ENCODE measurements at places on chromosomes 11 and 22.

DNA sequence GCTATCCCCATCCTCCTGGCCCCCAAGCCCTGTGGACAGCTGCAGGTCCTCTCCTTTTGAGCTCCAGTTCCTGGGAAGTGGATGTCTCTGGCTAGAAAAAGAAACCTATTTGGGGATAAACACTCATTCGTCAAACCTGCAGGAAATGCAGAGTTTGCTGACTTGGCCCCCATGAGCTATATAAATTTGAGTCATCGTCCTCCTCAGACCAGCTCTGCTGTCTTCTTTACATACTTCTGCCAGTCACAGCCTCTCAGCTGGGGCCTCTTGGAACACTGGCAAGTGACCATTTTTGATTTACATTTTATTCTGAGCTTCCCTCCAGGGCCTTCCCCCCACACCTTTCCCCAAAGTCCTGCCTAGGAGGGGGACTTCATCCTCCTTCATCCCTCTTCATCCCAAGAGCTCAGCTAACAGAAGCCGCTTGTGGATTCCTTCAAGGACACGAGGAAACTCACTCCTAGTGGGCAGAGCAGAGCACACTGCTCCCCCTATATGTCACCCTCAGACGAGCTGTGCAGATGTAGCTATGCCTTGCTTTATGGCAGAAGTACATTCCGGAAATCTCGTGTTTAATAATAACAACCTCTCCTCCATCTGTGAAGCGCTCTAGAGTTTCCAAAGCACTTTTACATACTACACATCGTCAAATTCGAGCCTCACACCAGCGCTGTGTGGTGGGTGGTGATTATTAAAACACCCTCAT lies 131.8 kb downstream of the FEZ1 start:
- DNase-seq, result no peak

- DNase-seq, result peak; percentile 23
Observed at GRCh38 chr11:3021125-3021524, 29.0 kb upstream of the NAP1L4 start.

GRCh38 chr11:122711831-122712381 lies 56.4 kb downstream of the UBASH3B start:
- no peak for DNase-seq

GRCh38 chr11:122727101-122727929 lies 71.8 kb downstream of the UBASH3B start:
- DNase-seq, result peak; percentile 44

GRCh38 chr11:69654660-69655478 lies 13.9 kb downstream of the CCND1 start:
- no peak for DNase-seq

DNA sequence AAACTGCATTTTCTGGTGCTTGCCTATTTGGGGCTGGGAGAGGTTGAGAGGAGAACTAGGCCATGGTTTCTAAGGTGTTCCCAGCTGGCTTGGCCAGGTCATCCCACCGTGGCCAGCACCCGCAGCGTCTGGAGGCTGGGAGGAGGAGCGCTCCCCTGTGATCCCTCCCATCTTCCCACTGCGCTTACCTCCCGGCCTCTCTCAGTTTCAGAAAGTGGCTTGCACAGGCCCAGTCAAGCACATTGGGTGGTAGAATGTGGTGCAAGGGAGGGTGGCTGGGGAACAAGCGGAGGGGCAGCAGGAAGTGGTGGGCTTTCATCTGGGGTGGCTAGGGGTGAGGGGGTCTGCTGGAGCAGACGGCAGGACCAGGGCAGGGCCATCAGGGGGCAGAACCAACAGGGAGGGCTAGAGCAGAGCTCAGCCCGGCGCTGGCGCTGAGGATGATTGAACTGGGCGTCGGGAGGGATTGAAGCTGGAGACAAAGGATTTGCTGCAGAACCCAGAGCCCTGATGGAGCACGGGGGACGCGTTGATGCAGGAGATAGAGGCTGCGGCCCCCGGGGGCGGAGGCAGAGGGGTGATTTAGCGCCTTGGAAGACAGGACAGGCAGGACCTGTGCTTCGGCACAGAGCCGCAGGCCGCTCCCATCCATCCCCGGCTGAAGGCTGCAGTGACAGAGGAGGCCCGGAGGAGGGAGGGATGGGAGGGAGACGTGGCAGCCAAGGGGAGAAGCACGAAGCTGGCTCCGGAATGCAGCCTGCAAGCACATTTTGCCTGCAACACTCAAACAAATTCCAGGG lies 76.0 kb downstream of the TRIM29 start:
- no peak for DNase-seq

DNA sequence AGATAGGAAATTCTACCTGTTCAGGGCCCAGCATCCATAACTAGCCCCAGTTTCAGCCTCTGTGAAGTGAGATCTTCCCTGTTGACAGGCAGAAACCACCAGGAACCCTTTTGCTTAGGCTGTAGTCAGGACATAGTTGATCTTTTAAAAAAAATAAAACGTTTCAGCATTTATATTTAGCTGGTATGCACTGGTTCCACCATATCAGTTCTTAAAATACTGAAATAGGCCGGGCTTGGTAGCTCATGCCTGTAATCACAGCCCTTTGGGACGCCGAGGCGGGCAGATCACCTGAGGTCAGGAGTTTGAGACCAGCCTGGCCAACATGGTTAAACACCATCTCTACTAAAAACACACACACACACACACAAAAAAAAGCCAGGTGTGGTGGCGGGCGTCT lies 35.3 kb downstream of the GALNT18 start:
- DNase-seq, result no peak

GRCh38 chr11:44190883-44191230 lies 95.4 kb downstream of the EXT2 start:
- DNase-seq, result no peak

- no peak for DNase-seq
Observed at GRCh38 chr11:76329983-76330382, 50.9 kb downstream of the THAP12 start.

- DNase-seq, result no peak
Observed at GRCh38 chr11:114154271-114155047, 94.9 kb downstream of the ZBTB16 start.

- no peak for DNase-seq
Observed at GRCh38 chr11:106644824-106645223, 373.5 kb downstream of the GUCY1A2 start.

DNA sequence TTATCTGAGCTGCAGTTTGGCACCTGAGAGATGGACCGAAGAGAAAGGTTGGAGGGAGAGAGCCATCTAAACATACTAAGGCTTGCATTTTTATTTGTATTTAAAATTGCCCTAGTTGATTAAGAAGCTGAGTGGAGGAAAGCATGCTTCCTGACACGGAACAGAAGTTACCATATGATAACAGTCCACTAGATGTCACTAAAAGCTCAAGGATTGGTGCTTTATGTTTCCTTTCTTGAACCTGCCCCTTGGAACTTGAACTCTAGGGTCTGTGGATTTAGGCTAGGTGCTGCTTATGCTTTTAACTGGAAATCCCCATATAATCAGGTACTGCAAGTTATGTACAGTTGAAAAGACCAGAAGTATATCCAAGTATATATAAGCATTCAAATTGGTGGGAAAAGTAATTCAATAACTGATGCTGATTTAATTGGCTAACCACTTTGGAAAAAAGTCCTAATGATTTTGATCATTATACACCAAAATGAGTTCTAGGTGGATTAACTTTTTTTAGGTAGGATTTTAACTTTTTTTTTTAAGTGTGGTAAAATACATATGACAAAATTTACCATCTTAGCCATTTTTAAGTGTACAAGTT lies 9.5 kb downstream of the RBMXL2 start:
- no peak for DNase-seq

GRCh38 chr11:10653946-10654810 lies 39.4 kb downstream of the IRAG1 start:
- peak; percentile 59 for DNase-seq

DNA sequence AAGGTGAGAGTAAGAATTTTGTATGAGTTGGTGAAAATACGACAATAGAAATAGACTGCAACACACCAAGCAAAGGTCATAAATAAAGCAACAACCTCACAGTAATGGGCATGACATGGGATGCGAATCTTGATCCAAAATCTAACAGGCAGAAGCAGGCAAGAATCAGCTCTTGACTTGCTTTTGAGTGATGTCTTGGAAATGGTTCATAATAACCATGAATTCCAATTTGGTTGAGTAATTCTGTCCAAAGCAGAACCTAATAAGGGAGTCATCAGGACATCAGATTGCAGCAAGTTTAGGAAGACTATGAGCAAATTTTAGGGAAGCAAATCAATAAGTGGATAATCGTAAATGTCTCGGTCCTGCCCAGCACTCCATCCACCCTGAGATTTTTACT lies 224.0 kb upstream of the ISX start:
- no peak for DNase-seq

GRCh38 chr11:13487661-13488030 lies 8.2 kb downstream of the PTH start:
- peak; percentile 47 for DNase-seq

DNA sequence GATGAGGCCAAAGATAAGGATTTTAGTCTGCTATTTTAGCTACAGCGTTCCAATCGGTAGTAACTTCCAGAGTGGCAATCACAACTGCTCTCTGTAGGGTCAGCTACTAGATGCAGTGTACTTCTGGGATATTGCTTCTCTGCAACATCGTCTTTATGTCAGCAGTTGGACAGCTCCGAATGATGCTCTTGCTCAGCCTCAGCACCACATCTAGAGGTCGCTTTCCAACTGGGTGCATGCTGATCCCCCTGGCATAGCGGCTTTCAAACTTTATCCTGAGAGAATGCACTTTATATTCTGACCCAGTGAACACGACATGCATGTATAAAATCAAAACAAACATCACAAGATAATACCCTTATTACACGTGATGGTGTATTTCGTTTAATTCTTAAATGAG lies 219.6 kb downstream of the C11orf87 start:
- DNase-seq, result no peak

DNA sequence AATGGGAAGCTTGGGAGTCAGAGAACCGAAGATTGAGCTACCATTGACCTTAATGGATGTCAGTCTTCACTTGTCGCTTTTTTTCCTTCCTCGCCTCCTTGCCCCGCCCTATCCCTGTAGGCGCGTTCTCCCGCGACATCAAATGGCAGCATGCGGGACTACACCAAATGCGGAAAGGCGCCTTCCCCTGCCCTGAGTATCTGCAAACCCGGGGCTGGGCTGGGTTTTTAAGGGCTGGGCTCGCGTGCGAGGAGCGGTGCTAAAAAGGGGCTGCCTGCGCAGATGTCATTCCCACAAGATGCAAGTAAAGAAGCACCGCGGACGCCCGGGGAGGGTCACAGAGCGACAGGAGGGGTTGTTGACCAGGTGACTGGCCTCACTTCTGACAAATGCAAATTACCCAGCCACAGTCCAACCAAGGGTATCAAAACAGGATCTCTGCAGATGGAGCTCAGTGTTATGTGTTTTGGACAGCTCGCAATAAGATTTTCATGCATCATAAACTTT lies 4.7 kb upstream of the FAM111B start:
- DNase-seq, result peak; percentile 72

DNA sequence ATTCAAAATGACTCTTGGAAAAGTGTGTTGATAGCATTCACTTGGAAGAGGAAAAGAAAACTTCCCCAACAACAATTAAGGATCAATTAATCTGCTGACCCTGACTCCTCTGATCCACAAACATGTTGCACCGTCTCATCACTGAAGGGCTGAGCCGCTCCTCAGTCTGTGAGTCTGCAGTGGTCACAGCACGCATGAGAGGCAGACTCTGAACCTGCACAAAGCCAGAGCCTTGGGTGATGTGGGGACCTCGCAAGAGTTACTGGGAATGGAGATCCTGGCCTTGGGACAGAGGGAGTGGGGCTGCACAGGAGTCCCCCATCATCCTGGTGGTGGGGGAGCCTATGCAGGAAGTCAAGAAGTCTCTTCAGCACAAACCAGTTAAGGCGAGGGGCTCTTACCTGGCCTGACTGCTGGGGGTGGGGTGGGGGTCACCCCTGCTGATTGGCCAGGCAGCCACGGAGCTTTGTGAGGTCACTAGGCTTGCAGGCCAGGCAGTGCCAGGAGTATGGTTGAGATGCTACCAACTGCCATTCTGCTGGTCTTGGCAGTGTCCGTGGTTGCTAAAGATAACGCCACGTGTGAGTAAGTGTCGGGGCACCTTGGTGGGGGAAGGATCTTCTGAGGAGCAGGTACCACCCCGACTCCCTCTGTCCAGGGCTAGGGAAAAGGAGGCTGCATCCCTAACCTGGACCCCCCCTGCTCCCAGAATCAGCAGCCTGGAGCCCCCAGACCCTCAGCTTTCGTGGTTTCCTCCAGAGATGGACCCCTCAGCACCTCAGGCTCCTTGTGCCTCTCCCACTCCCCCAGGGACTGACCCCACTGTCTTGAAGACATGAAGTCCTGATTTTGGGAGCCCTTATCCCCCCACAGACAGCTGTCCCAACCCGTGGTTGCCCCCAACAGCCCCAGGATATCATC lies at the start of gene ACR:
Gene ACR (plus strand): TSS at position 477 of the 921 bp plus-strand sequence. CDS start 32 bp downstream, at position 509.
- no peak for DNase-seq

DNA sequence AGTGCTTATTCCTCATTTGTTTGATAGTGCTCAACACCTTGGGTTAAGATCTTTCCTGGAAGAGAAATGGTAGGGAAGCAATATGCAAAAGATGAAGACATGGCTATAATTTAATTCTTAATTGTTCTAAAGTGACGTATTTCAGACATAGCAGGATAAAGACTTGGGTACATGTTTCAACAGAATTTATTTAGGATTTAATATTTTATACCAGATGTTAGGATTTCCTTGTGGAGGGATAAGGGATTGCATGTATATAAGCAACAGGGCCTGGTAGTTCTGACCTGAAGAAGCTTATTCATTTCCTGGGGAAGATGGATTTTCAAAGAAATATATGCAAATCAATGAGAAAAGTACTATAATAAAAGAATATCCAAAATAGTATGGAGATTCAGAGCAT lies 163.8 kb downstream of the FAT3 start:
- DNase-seq, result no peak

DNA sequence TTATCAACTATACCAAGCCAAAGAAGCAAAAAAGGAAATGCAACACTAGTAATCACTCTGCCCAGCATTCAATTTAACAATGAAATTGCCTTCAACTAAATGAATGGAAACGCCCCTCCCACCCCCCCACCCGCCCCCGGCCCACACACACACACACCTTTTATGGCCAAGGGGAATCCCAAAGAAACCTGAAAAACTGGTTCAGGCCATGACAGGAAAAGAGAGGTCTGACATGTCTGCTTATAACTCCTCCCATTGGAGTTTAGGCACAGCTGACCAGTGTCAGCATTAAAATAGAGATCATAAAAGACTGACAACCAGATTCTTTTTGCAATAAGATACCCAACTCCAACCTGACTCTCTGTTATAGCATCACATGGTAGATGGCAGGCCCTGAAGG lies 42.6 kb downstream of the ACER3 start:
- no peak for DNase-seq

DNA sequence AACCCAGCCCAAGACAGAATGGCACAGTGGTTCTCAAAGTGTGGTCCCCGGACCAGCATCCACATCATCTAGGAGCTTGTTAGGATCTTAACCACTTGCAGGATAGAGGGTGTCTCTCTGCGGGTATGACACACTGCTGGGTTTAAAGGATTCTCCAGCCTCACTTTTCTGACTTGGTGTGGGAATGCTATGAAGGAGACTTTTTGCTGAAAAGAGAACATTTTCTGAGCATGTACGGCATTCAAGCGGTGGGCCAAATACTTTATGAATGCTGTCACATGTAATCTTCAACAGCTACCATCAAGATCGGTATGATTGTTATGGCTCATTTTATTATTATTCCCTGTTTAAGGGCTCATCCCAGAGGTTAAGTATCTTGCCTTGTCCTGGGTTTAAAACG lies 1.8 kb upstream of the CD82 start:
- DNase-seq, result no peak

All from CD4-positive, alpha-beta T cell treated with Interleukin-1 beta for 1 hour (primary cell).